ENCODE measurements at places on chromosomes 2 and 18.

GRCh38 chr18:80161781-80162417 is 52.8 kb downstream of the ADNP2 start:
- DNase-seq: no peak

DNA sequence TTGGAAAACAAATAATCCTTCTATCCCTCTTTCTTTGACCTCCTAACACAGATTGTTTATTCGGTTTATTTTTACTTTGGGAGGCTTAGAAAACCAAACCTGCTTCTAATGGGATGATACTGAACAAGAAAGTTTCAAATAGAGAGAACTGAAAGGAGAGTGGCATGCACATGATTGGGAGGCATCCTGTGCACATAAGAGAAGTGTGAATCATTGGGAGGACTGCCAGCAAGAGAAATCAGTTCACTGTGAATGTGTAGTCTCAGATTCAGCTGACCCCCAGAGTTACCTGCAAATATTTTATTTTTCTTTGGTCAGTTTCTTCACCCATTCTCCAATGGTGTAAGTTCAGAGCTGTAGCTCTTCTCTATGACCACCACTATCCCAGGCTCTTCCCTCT is 1363.2 kb upstream of the ACVR2A start:
- no peak for DNase-seq

GRCh38 chr18:32598144-32598543 is 127.5 kb upstream of the GAREM1 start:
- no peak for DNase-seq

- no peak for DNase-seq
Measured at GRCh38 chr2:173462892-173463840, 108.5 kb downstream of the CDCA7 start.

- no peak for DNase-seq
Measured at GRCh38 chr2:180319586-180320405, 312.7 kb upstream of the CWC22 start.

GRCh38 chr2:168233166-168233565 is 14.2 kb downstream of the STK39 start:
- DNase-seq: no peak

DNA sequence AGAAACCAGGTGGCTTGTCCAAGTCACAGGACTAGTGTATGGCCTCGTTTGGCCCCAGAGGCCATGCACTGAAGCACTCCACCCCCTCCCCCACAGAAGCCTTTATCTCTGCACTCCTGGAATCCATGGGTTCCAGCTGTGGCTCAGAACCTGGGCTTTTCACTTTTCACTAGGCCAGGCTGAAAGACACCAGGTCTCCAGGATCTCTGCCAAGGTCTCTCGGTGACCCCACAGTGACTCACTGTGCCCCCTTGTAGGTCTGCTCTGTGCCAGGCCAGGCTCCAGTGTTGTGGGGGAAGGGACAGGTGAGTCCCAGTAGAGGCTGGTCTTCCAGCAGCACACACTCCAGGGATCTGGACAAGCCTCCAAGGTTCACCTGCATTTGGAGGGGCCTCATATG is 31.0 kb upstream of the GLI2 start:
- DNase-seq: no peak

GRCh38 chr18:51196811-51197660 is 445 bp downstream of the MEX3C start:
- peak; percentile 9 for DNase-seq

DNA sequence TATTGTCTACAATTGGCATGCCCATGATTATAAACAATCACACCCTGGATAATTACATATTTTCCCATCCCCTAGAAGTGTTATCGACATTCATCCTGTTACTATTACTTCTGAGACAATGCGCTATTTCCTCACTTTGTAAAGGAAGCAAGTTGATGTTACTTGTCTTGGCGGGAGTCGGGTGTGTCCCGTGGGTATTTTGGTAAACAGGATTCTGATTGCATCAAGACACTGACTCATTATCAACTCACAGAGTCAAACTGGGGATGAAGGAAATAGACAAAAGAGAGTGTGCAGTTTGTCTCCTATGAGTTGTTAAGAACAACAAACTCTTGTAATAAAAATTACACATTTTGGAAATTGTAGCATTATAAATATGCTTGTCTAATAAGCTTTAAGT is 142.7 kb downstream of the GALR1 start:
- no peak for DNase-seq

DNA sequence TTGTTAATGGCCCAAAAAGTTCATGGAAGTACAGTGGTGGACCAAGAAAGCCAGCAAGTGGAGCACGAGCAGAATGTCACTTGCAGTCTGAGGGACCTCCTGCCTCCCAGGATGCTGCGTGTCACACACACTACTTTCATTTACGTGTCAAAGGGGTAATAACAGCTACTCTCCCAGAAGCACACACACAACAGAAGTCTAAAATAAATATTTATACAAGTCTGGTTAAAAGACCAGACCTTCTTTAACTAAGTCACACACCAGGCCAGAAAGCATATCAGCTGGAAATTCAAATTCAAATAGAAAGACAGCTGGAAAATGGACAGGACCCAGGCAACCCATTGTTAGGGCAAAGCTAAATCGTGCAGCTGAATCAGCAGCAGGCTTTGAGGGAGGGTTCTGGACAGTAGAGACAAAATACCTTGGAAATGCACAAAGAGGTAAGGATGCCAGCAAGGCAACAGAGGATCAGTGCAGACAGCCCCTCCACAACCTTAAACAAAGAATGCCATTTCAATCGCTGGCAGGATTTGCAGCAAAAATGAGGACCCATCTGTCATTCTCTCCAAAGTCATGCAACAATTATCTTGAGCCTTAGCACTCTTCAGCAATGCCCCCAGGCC is 160.5 kb downstream of the TMEM163 start:
- DNase-seq: no peak

GRCh38 chr2:231300722-231301076 is 94.8 kb upstream of the B3GNT7 start:
- no peak for DNase-seq

DNA sequence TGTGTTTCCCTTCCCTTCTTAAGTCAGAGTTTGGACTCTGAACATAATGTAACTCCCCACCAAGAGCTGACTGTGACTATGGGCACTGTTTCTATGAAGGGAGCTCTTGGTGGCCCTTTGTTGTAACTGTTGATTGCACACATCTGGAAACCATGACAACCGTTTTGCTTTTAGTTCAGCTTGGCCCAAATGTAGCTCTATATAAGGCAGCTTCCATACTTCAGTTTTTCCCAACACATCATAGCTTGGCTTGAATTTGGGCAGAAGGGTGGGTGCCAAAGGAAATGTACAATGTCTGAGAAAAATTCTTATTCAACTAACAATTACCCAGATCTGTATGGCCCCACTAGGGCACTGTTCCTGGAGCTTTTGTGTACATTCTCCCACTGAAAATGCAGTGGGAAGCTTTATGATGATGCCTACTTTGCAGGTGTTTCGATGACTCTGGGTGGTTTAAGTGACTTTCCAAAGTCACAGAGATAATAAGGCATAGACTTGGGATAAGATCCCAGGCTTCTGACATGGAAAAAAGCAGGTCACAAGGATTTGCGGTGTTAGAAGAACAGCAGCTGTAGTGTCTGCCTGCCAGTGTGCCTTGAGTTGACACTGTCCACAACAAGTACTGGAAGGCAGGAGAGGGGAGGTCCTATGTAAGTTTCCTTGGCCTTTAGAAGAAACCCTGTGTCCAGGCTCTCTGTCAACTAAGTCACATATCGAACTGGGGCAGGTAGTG is 2.4 kb upstream of the CETN1 start:
- DNase-seq: no peak

DNA sequence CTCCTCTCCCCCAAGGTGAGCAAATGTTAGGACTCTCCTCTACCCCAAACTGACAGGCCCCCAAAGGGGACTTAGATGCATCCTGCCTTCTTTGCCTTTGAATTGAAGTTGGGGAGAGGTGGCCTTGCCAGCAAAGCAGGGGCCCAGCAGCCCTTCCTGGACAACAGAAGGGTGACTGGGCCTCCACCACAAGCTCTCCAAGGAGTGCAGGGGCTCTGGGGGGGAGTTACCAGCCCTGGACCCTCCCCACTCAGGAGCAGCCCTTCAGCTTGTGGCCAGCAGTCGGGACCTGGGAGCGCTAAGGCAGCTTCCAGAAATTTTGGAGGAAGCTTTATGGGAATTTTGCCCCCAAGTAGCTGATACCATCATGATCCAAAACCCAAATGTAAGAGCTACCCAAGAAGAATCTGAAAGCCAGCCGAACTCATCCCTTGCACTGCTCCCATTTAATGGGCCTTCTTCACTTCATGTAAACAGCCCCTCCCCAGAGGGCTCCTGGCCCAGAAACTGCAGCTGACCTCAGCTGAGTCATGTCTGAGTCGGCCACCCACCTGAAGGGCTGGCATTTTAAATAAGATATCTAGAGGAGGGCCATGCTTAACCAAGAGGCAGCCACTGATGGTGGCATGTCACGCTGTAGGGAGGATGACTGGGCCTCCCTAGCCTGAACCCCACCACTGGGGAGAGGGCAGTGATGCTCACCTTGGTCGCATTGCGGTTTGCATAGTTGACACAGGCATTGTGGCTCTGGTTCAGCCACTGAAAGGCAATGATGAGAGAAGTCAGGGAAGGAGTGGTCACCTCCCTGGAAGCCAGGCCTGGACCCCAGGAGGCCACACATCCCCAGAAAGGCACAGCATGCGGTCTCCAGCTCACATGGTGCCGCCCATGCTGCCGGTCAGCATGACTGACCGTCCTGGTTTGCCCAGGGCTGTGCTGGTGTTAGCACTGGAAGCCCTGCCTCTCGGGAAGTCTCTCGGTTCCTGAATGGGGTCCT is 71.5 kb downstream of the SFXN5 start:
- DNase-seq: no peak

DNA sequence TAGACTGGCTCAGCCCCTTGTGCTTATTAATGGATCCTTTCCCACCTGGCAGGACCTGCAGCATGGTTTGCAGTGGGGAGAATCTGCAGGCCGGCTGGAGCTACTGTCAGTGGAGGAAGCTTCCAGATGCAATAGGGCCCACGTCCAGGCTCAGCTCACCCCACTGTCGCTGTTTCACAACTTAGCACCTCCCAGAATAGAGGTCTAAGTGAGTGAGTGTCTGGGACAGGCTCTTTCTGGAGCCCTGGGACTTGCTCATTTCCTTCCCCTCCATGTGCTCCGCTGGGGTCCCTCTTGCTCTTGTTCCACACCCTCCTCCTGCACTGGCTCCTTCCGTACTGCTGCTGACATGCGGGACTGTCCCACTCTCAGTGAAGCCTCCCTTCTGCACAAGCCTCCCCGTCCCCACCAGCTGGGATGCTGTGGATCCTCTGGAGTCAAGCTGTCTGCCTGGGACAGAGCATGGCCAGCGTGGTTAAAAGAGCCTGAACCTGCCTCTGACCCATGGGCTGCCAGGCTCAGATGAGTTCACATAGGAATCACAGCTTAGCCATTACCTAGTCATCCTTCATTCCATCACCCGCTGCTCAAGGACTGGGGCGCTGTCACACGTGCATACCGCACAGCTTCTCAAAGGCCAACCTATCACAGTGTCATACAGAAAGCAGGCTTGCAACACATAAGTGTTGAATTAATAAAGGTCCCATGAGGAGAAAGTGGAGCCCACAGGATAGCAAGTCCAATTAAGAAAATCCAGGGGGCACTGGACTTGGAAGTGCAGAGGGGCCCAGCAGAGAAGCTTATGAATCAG is 135.9 kb downstream of the ACKR3 start:
- no peak for DNase-seq

GRCh38 chr2:167988296-167988695 is 259.1 kb downstream of the STK39 start:
- DNase-seq: no peak

GRCh38 chr2:231243866-231244265 is 45.4 kb downstream of the ARMC9 start:
- no peak for DNase-seq

GRCh38 chr18:46320928-46321711 is 216.9 kb downstream of the HAUS1 start:
- DNase-seq: no peak

GRCh38 chr2:28970464-28971160 is 10.5 kb upstream of the TOGARAM2 start:
- no peak for DNase-seq

GRCh38 chr2:102717308-102718018 is 44.4 kb upstream of the TMEM182 start:
- DNase-seq: no peak

DNA sequence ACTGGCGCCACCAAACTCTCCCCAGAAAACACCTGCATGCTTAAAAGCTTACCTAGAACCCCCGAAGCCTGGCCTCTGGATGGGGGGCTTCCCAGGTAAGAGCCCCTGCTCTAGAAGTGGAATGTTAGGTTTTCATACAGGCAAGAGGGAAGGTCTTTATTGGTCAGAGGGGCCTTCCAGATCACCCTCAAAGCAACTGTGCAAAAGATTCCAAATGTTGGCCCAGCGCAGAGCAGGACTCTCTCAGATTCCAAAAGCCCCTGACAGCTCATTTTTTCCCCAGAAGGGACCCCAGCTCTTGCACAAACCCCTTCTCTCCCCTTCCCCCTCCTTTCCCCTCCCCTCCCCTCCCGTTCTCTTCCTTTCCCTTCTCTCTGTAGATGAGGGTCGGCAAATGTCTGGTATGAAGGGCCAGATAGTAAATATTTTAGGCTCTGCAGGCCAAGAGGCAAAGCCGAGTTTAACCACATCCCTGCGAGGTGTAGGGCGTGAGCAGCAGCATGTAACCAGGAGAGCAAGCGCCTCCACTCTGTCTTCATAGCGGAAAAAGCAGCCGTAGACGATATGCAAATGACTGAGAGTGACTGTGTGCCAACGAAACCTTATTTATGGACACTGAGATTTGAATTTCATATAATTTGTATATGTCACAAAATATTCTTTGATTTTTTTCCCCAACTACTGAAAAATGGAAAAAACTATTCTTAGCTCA is 116.9 kb downstream of the SMAD7 start:
- DNase-seq: peak; percentile 46

GRCh38 chr2:31504311-31504710 is 76.4 kb downstream of the SRD5A2 start:
- no peak for DNase-seq

GRCh38 chr2:184879671-184880070 is 281.3 kb downstream of the ZNF804A start:
- DNase-seq: no peak

DNA sequence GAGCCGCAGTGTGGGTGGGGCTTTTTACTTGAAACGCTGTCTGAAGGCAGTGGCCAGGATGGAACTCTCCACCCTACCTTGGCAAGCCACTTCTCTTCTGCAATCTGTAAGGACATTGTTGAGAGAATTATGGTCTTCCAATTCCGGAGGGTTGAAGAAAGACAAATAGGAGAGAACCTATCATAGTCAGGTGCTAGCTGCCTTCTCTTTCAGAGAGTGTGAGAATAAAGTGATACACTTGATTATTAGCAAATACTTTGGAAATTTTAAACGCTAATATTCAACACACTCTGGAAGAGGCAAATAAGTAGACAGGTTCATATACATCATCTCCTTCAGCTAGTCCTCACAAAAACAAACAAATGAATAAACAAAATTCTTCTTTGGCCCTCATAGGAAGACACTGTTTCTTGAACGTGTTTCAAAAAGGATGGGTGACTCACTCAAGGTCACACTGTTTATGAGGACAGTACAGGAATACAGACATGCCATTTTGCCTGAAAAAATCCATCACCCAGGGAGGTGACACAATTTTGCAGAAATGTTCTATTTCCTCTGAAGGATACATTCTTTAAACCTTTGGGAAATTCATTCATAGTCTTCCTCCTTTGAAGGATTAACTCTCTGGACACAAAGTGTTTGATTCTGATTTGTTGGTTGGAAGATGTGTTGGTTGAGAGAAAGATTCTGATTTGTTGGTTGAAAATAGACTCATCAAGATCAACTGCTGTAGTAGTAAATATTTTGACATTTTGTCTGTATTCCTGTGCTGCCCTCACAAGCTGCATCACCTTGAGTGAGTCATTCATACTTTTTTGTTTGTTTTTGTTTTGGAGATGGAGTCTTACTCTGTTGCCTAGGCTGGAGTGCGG is 2.2 kb upstream of the IL1RN start:
- DNase-seq: no peak
